ENCODE measurements at places on chromosomes 1 and 21.

GRCh38 chr1:67850611-67851075 lies 17.4 kb upstream of the GNG12 start:
- no peak for DNase-seq

DNA sequence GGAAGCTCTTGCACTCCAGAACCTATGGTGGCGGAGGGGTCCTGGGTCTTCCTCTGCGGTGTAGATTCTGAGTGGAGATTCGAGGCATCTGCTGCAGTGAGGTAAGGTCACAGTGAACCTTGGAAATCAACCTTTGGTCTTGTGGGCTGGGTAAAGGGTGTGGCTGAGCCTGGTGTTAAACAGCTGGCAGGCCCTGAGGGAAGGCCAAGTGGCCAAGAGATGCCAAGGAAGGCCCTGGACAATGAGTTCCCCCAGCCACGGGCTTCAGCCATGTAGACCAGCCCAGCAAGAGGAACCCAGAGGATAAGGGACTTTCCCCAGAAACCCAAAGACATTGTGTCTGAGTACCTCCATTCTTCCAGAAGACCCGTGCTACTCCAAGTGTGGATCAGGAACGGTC lies 137.2 kb upstream of the ETS2 start:
- DNase-seq, result no peak

GRCh38 chr1:108067884-108068540 lies 103.0 kb upstream of the VAV3 start:
- DNase-seq, result no peak

DNA sequence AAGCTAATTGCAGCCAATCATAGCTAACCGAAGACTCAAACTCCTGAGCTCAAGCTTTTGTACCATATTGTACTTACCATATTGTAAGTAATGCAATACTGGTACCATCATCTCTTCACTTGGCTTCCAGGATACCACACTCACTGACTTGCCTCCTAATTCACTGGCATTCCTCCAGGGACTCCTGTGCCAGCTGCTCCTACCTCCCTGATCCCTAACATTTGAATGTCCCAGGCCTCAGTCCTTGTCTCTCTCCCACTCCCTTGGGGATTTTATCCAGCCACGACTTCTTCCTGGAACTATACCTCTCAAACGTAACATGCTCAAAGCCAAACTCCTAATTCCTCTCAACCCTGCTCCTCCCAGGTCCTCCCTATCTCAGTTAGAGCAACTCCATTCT lies 33.8 kb downstream of the USP48 start:
- no peak for DNase-seq

GRCh38 chr1:163308811-163309210 lies 12.9 kb upstream of the NUF2 start:
- no peak for DNase-seq

DNA sequence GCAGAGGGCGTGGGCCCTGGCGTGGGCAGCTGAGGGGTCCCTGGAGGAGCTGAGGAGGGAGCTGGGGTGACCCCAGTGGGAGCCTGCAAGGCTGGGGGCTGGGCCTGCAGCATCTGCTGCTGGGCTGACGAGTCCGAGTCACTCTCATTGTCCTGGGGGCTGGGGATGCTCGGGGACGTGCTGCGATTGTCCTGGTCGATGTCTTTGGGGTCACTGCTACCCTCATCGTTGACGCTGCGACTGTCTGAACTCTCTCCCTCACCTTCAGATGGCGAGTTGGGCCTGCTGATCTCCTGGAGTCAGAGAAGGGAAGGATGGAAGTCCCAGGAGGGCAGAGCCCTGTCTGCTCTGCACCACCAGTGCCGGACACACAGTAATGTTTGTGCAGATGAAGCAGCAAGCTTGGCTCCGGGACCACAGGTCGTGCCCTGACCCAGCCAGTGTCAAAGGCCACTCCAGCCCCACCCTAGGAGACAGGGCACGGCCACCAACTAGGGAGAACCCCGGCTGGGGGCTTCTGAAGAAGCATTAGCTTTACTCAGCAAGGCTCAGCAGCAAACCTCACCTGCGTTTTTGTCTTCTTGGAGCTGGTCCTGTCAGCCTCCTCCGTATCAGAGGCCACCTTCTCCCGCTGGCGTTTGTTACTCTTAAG lies 43.4 kb downstream of the SLC45A1 start:
- DNase-seq, result no peak

GRCh38 chr1:20476265-20477038 lies 9.6 kb downstream of the CAMK2N1 start:
- DNase-seq, result peak; percentile 84

- no peak for DNase-seq
Observed at GRCh38 chr1:56258371-56258770, 321.0 kb downstream of the PLPP3 start.

GRCh38 chr1:3735688-3736087 lies 16.6 kb upstream of the CCDC27 start:
- no peak for DNase-seq

DNA sequence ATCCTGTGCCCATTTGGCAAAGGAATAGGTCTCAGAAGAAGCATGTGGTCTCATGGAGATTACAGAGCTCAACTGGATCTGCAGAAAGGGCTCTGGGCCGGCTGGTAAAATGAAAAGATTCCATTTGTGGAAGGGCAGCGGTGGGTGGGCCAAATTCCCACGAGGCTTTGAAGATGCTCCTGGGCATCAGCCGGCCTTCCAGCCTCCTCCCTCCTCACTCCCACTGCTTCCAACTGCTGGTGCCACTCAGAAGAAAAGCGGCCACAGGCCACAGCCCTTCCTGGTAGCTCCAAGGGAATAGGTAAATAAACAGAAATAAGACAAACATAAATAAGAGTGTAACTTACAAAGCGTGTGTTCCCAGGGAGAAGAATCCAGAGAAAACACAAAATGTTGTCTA lies 136.3 kb upstream of the SLC44A3 start:
- no peak for DNase-seq

- no peak for DNase-seq
Observed at GRCh38 chr1:99548943-99549605, 96.8 kb upstream of the PALMD start.

- no peak for DNase-seq
Observed at GRCh38 chr21:39616211-39616772, 3.6 kb downstream of the B3GALT5 start.

GRCh38 chr21:43273016-43273707 lies 104.4 kb downstream of the CRYAA start:
- no peak for DNase-seq

DNA sequence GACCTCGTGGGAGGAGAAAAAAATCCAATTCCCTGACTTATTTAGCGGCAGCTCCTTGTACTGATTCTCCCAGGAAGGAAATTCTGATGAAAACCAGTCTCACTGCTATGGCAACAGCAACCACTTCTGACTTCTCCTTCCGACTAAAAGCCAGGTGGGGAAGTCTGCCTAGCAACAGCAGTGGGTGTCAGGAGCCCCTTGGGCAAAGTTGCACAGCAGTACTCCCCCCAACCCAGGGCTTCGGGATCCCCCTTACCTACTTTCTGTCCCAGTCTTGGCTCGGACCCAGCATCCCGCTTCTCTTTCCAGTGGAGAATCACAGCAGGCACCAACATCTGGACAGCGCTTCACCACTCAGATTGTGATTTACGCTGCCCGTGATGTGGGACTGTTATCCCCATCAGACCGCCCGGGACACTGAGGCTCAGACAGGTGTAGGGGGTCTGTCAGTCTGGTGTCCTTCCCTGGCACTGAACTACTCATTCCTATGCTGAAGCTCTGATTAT lies 24.6 kb downstream of the NKAIN1 start:
- no peak for DNase-seq

DNA sequence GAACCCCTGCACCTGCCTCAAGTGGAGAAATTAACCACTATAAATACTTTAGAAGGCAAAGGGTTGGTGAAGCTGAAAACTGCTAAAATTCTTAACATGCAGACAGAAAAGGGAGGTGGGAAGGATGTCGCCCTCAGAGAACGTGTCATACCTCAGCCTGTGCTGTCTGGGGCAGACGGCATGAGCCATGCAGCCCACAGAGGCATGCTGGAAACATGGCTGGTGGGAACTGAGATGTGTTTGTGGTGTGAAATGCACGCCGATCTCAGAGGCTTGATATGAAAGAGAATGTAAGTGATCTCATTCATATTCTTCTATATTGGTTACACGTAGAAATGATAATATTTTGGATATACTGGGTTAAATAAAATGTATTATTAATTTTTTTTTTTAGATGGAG lies 16.3 kb downstream of the AGPAT3 start:
- DNase-seq, result no peak

- DNase-seq, result no peak
Observed at GRCh38 chr1:30335389-30335996, 387.9 kb downstream of the MATN1 start.

DNA sequence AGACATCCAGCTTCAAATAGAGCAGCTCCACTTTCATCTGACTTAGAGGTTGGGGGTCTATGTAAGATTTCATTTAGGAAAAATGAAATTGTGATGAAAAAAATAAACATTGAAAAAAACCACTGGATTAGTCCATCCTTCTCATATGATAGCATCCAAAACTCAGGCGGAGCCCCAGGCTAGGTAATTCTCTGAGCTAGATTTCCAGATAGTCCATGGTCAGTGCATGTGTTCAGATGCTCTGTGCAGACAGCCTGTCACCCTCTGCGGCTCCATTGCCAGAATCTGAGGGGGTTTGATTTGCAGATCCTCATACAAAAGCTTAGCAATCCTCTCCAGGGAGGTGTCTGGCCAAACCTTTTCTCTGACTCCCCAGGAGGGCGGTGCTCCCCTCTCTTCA lies 49.2 kb downstream of the C8B start:
- DNase-seq, result no peak

DNA sequence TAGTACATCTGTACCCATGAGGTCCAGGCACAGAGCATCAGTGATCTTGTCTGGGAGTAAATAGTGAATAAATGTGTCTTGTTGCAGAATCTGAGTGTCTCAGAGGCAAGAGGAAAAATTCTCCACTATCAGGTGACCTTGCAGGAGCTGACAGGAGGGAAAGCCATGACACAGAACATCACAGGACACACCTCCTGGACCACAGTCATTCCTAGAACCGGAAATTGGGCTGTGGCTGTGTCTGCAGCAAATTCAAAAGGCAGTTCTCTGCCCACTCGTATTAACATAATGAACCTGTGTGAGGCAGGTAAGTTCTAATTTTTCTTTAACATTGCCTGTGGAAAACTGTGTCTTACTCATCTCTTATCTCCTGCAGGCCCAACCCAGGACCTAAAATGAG lies 43.1 kb downstream of the IL12RB2 start:
- DNase-seq, result no peak

GRCh38 chr1:163361123-163361934 lies 39.6 kb downstream of the NUF2 start:
- peak; percentile 18 for DNase-seq

- no peak for DNase-seq
Observed at GRCh38 chr1:152580433-152580832, at the start of gene LCE3D. TSS of gene LCE3D (minus strand) at chr1:152580516. CDS start at chr1:152579936, 580 bp downstream.

DNA sequence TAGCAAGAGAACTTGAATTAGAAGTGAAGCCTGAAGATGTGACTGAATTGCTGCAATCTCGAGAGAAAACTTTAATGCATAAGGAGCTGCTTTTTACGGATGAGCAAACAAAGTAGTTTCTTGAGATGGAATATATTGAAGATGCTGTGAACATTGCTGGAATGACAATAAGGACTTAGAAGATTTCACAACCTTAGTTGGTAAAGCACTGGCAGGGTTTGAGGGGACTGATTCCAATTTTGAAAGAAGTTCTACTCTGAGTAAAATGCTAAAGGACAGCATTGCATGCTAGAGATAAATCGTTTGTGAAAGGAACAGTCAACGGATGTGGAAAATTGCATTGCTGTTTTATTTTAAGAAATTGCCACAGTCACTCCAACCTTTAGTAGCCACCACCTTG lies 69.5 kb downstream of the GDAP2 start:
- DNase-seq, result no peak

DNA sequence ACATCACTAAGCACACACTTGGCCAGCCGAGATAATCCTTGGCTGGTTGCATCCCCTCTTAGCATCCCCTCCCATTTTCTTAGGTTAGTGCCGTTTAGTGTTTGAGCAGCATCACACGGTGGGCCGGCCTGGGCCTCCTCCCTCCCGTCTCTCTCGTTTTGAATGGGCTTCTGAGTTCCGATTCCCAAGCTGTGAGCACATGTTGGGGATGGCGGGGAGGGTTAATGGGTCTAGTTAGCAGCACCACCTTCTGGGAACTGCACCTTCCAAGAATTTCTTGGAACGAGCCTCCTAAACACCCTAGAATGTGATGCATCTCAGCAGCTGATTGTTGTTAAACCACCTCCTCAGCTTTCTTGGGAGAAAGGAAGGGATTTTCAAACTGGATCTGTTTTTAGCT lies 73.3 kb downstream of the CNIH3 start:
- DNase-seq, result no peak

DNA sequence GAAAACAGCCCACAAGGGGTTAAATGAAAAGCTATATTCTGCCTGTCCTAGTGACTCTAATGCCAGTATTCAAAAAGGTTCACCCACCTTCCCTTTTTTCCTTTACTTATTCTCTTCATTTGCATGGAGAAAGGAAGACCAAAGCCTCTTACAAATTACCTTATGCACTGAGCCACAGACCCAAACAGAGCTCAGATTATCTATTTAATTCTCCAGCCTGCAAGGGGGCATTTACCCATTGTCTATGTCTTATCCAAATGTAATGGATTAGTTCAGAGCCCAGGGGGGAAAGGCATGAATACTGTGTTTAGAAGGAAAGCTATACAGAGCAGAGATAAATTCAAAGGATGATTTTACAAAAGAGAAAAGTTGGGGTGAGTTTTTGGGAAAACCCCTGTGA lies 388.5 kb downstream of the OMA1 start:
- no peak for DNase-seq

DNA sequence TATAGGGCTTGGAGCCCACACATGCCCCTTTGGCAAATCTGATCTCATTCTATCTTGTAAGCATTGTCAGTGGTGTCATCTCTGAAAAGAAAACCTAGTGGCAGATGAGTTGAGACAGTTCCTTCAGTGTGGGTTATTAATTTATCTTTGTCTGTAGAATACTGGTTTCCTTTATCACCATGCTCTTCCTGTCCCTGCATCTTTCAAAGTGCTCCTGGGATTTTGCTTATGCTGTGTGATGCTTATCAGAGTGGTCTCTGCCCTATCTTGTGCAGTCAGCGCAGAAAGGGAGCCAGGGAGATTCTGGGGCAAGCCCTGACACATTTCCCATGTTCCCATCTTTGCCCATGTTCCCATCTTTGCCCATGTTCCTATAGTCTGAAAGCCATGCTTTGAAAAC lies 402.9 kb downstream of the RWDD3 start:
- DNase-seq, result no peak

DNA sequence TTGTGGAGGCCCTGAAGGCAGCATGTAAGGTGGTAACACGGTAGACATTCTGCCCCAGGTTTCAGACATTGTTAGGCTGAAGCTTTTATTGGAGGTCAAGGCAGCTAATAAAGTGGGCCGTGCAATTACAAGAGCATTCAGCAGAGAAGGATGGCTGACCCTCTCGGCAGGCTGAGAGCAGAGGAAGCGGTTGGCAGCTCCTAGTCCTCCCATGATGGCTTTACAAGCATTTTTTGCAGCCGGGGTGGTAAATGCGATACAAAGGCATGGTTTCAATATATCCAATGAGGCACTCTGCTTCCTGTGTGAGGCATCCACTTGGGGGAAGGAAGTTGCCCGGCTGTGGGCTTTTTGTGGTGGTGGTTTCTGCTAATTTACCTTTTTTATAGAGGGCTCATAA lies 14.6 kb downstream of the KIF26B start:
- DNase-seq, result no peak

Measured in putamen (tissue), 1 donor.